Caco-2 (cell line): ENCODE measurements at places on chromosomes 2 and 18.

- no peak for DNase-seq
Observed at GRCh38 chr2:862355-862687, 88.3 kb upstream of the SNTG2 start.

- DNase-seq = peak; percentile 22
Observed at GRCh38 chr2:97734061-97735051, 21.0 kb downstream of the ZAP70 start.

GRCh38 chr2:11914455-11914854, 168.0 kb downstream of the LPIN1 start:
- DNase-seq = no peak

DNA sequence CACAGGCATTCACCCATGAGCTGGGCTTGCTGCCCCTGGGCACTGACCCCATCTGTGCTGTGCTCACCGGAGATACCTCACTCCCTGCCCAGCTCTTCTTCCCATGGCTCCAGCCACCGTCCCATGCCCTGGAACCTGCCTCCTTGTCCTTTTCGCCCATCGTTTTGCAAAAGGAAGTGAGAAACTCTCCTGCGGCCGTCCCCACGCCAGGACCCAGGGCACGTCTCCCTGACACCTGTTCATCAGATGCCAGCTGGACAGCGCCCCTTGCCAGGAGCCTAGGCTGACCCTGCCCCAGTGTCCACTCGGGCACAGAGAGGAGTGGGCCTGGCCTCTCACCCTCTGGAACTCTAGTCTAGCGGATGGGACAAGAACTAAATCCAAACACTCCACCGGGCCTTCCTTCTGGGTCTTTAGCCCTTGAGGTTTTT, 238.6 kb downstream of the SEPTIN10 start:
- DNase-seq = peak; percentile 17

DNA sequence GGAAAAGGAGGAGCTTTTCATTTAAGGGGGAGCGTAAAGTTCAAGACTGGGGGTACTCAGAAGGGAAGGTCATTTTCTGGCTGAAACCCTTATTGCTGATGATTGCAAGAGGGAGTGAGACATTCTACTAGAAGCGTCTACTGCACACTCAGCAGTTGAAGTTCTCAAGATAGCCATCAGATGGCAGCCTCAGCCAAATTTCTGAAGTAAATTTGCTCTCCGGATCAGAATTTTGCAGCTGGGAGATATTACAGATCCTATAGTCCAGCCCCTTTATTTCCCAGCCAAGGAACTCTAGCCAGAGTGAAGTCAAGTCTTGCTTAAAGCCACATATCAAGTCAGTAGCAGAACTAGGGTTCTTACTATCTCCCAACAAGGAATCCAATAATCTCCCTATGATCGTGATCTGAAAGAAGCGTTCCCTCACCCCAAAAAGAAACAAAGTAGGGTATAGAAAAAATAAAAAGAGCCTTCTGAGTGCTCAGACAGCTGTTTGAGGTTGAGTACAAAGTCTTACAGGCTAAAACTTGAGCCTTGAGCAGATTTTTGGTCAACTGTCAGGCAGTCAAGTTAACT, 24.0 kb downstream of the RAX start:
- no peak for DNase-seq

DNA sequence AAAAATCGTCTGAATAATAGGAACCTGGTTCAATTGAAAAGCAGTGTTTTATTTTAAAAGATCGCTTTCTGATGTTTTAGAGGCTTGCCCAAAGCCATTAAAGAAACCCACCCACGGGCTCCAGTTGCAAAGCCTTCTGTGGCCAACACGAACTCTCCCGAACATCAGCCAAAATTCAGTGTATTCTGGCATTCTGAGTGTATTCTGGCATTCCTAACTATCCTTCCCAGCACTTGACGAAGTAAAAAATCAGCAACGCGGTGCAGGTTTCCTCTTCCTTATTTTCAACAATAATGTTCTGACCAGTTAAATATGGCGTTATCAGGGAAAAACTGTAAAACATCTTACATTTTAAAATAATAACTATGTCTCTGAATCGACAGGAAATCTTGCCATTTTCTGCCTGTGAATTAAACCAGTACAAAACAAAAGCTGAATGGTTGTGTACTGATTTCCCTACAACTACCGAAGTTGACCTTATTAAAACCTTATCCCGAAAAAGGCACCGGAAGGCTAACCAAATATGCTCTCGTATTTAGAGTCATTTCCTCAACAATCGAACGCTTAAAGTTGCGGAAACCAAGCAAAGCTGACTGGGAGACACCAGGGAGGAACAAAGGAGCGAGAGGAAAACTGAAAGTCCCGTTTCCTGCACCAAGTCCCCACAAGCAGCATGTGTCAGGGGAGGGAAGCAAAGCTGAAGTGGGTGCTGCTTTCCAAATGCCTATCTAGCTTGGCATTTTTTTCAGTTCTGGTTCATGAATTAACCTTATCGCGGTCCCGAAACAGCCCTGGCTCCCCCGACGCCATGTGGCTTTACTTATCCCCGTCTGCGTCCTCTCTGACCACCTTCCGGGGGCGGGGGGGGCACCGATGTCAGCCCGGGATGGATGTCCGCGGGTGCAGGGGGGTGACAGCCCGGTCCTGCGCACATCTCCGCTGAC, 44.3 kb downstream of the ZNF516 start:
- no peak for DNase-seq

- DNase-seq = no peak
Observed at GRCh38 chr2:169796441-169796840, 2.2 kb upstream of the SSB start.

GRCh38 chr2:121205321-121205942, 79.6 kb downstream of the TFCP2L1 start:
- no peak for DNase-seq

GRCh38 chr2:176804392-176804791, 408.2 kb upstream of the HNRNPA3 start:
- no peak for DNase-seq

DNA sequence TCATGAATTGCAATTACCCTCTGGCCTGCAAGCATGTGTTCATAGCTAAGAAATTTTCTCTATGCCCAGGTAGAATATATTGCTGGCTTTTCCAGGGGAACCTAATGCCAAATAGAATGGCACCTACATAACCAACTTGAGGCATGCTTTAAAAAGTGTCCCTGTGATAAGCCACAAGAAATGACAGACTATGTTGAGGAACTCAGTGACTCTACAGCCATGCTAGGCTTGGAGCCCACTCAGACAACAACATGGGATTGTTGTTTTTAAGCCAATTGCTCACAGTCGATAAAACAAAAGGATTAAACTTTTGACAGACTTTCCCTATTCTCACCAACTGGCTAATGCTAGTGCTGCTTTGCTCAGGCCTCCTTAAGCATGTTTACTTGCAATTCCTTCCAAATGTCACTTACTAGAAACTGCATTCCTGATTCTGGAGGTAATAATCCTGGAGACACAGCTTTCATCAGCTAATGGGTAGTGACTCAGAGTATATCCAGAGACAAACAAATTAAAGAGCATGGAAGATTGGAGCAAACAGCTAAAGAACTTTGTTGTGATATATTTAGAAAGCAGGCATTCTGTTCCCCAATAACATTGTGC, 249.0 kb downstream of the SLC8A1 start:
- DNase-seq = no peak

DNA sequence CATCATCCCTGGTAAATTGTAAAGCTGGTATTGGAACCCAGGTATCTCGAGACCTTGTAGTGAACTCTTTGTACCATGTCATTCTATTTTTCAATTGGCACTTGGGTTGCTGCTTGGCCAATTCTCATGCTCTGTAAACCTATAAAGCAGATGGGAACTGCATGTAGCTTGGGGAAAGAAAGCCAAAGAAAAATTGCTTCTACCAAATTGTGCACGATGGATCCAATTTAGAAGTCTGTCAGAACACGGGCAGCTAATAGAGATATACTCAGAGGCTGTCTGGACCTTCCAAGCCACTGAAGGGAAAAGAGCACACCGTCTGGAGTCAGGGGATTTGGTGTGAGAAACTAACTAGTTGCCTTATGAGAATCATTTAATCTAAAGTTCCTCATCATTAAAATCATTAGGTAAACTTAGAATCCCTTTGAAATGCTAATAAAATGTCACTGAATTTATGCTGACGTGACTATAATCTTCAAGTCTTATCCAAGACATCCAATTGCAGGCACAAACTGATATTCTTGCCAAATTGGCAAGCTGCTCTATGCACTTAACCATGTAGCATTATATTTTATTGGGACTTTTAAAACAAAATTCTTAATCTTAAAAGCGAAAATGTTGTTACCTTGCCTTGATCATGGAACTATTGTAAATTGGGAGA, 206.8 kb downstream of the DCC start:
- no peak for DNase-seq

GRCh38 chr2:15750433-15750814, 158.8 kb downstream of the DDX1 start:
- DNase-seq = no peak

- no peak for DNase-seq
Observed at GRCh38 chr18:77068321-77069312, 64.0 kb downstream of the MBP start.

DNA sequence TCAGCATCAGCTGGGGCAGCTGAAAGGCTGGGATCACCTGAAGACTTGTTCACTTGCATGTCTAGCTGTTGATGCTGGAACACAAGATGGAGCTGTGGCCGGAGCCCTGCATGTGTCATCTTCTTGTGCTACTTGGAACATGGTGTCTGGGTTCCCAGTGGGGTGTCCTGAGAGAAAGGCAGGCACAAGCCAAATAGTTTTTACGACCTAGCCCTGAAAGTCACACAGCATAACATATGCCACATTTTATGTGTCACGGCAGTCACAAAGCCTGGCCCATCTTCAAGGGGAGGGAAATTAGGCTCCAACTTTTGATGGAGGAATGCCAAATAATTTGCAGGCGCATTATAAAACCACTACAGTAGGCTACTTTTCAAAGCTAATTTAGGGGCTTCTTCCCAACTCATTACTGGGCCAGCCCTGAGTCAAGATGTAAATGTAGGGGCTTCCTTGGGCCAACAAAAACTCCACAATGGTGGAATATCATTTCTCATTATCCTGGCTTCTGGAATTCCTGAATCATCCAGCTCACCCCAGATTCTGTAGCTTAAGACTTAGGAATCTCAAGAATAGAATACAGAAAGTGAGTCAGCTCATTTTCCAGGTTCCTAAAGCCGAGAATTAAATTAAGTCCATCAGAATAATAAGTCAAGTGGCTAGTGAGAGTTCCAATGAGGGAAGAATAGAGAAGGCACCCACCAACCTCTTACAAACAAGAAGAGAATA, 543.0 kb downstream of the TNS1 start:
- no peak for DNase-seq
